ENCODE measurements at places on chromosomes 2 and 18.

- no peak for DNase-seq
These were observed 103.9 kb upstream of the HS6ST1 start for GRCh38 chr2:128422571-128422970.

- no peak for DNase-seq
These were observed 133.4 kb upstream of the AGAP1 start for GRCh38 chr2:235360446-235360845.

DNA sequence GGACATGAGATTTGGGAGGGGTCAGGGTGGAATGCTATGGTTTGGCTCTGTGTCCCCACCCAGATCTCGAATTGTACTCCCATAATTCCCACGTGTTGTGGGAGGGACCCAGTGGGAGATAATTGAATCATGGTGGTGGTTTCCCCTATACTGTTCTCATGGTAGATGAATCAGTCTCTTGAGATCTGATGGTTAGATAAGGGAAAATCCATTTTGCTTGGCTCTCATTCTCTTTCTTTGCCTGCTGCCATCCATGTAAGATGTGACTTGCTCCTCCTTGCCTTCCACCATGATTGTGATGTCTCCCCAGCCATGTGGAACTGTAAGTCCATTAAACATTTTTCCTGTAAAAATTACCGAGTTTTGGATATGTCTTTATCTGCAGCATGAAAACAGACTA lies 80.9 kb upstream of the GALNT5 start:
- DNase-seq: no peak

GRCh38 chr2:38462121-38462661 lies 85.1 kb upstream of the ATL2 start:
- DNase-seq: no peak

DNA sequence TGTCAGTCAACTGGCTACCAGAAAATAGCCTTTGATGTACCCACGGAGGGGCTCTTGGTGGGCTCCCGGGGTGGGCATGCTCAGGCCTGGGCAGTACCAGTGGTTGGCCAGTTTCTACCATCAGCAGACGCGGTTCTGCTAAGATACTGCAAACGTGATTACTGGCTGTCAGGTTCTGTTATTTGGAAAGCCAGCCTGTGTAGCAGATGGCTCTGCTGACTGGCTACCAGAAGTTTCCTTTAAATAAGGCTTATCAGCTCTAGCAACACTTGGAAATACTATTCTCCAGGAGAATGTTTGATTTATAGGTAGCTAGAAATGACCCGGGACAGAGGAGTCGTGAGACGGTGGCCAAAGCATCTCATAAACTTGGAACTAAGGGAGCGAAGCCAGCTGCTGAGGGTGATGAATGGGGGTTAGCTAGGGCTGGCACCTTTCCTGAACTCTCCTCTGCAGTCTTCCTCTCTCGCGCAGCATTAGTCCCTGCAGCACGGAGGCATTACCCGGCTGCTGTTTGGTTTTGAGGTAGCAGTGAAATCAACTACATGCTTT lies 171.9 kb downstream of the AGAP1 start:
- no peak for DNase-seq

- no peak for DNase-seq
These were observed 44.3 kb upstream of the NEUROD1 start for GRCh38 chr2:181724662-181725061.

GRCh38 chr2:168091986-168092385 lies 155.4 kb downstream of the STK39 start:
- DNase-seq: no peak

GRCh38 chr2:63424329-63425078 lies 163.8 kb downstream of the WDPCP start:
- no peak for DNase-seq

- no peak for DNase-seq
These were observed 119.7 kb upstream of the KLF7 start for GRCh38 chr2:207285473-207285815.

- no peak for DNase-seq
These were observed 468.1 kb upstream of the MYT1L start for GRCh38 chr2:2799151-2799697.

- no peak for DNase-seq
These were observed 31.6 kb downstream of the BAZ2B start for GRCh38 chr2:159584796-159585195.

DNA sequence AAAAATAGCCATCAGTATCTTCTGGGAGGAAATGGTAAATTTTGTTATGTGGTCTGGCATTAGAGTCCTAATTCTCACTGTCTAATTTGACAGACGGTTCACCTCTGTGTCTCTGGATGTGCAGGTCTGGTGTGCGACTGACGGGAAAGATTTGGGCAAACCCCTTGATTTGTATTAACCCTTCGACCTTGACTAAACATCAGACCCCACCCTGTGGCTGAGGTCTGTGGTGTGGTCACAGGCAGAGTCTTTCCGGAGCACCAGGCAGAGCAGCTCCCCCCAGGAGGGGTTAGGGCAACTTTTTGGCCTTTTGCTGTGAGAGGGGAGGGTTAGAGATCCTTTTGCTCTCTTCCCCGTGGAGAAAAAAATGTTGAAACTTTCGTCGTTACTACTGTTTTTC lies 6.4 kb downstream of the TWIST2 start:
- no peak for DNase-seq

- DNase-seq: no peak
These were observed 104.1 kb upstream of the ITPRID2 start for GRCh38 chr2:181787310-181788048.

DNA sequence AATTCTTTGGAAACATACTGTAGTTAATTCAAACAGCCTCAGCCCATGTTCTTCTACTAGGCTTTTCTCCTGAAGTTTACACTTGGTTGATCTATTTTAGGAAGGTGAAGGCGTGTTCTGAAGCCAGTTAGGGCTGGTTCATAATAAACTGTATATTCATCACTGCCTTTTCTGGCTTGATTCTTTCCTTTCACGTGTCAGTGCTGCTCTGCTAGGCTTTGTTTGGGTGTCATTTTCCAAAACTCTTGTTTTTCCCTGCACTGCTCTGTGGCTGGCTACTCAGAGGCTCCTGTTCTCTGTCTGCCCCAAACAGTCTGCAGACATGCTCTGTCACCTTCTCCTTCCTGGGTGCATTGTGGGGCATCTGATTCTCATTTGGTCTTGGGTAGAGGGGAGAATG lies 136.1 kb downstream of the PARD3B start:
- DNase-seq: no peak

DNA sequence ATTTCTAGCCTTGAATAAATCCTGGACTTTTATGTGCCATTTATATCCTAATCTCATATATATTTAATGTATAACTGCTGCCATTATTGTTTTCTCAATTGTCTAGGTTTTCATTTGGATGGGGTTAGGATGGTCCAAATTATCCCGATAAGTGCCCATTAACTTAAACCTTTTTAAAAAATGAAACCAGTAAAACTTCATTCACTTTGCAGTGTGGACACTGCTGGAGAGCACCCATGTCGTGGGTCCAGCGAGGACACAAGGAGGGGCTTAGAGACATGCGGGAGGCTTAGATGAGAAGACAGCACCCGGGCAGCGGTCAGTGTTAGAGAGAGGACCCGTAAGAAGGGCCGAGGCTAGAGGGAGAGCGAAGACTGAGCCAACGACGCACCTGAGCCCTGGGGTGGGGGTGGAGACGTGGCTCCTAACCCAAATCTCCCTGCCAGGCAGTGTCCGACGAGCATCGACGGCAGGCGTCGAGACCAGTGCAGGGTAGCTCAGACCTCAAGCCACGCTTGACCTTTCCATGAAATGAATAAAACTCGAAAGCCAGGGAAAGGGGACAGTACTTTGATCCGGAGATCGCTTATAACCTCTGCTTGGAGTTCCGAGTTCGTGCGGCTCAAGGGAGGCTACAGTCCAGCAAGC lies 9.0 kb upstream of the EN1 start:
- no peak for DNase-seq

DNA sequence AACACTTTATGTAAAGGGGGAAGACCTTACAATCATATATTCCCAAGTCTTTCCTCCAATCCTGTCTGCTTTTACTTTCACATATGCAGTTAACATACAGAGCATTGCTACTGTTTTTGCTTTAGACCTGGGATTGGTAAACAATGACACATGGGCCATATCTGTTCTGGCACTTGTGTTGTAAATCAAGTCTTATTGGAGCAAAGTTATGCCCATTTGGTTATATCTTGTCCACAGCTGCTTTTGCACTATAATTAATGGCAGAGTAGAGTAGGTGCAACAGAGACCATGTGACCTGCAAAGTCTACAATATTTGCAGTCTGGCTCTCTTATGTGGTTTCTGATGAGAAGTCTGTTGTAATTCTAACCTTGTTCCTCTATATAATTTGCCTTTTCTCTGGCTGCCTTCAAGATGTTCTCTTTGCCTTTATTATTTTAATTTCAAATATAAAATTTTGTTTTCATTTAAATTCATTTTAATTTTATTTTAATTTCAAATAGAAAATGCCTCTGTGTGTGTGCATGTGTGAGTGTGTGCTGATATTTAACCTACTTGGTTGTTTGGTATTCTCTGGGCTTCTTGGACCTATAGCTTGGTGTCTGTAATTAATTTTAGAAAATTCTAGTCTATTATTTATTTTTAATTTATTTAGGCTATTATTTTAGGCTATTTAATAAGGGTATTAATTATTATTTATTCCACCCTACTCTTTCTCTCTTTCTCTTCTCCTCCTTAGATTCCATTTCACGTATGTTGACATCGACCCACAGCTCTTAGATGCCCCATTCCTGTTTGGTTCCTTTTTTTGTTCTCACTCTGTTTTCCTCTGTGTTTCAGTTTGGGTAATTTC lies 16.8 kb upstream of the LPIN1 start:
- no peak for DNase-seq

GRCh38 chr2:128772671-128773070 lies 454.0 kb upstream of the HS6ST1 start:
- no peak for DNase-seq

- DNase-seq: no peak
These were observed 49.3 kb downstream of the ACAA2 start for GRCh38 chr18:49764032-49764431.

DNA sequence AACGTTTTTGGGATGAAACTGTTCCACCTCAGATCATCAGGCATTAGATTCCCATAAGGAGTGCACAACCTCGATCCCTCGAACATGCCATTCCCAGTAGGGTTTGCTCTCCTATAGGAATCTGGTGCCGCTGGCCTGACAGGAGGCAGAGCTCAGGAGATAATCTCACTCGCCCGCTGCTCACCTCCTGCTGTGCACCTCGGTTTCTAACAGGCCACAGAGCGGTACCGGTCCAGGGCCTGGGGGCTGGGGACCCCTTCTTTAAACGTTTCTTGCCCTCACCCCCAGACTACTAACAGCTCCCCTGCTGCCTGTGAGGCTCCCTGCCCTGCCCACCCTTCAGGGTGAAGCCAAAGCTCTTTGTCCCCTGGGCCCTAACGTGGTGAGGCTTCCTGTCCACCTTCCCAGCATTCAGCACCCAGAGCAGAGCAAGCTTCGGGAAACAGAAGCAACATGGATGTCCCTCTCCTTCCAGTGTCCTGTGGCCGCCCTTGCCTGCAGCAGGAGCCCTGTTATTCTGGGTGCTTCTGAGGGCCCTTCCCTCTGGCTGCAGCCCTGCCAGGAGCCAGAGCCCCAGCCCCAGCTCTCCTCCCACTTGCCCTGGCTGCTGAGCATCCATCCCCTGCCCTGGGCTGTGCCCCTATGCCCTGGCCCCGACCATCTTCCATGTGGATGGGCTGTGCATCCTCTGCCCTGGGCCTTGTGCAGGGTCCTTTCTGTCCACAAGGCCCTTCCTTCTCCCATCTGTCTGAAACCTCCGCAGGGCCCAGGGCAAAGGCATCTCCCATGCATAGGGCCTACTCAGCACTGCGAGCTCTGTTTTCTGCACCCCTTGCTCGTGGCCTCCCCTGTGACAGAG lies 140.1 kb downstream of the MBP start:
- no peak for DNase-seq
